ENCODE measurements at places on chromosomes 6 and 20.

- DNase-seq, result no peak
Observed at GRCh38 chr6:24738741-24739140, 19.8 kb upstream of the C6orf62 start.

- DNase-seq, result no peak
Observed at GRCh38 chr6:167555836-167556235, 230.9 kb downstream of the TTLL2 start.

DNA sequence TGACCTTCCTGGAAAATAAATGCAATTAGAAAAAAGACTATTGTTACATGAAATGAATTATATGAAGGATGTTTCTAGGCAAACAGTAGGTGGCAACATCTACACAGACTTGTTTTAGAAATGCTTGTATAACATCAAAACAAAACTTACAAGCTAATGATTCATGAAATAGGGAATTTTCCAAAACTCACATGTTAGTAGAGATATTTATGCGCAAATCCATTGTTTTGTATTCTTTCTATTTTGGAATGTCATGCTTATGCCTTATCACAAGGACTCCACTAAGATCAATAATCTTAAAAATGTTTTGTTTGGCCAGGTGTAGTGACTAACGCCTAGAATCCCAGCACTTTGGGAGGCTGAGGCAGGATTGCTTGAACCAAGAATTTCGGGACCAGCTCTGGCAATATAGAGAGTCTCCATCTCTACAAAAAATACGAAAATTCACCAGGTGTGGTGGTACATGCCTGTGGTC lies 32.3 kb upstream of the LGSN start:
- no peak for DNase-seq

DNA sequence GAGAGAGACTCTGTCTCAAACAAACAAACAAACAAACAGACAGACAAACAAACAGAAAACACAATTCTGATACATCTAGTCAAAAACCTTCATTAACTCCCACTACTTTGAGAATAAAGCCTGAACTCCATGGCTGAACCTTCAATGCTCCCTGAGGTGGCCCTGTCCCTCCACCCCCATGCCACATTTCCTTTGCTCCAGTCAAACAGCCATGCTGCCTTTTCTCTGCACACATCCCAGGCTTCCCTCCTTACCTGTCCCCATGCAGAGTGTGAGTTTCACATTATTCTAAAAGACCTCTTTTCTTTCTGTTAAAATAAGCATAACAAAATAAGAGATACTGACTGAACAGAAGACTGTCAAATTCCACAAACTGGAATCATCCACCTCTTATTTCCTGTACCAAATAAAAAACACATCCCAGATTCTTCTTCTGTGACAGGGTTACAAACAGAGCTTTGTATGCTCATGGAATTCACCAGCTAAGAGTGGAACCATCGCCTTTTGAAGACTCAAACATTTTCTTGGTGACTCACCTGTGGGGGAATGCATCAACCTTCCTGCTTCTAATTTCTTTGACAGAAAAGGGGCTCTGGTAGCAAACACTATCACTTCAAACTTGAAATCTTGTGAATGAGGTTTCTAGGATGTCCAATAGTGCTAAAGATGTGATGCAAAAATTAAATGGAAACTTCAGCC lies 71.0 kb upstream of the SLC22A16 start:
- DNase-seq, result no peak

DNA sequence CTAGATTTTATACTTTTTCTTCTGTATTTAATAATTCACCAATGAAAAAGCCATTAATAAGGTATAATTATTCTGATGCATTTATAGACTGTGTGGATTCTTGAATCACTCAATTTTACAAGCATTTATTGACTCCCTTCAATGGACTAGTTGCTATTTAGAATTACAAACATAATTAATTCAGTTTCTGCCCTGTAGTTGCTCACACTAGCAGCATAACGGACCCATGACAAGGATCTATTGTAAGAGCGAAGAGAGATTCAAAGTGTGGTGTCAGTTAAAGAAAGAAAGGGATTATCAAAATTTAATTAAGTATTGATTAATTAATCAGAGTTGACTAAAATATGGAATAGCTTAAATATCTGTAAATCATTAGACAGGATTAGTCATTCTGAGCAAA lies 602.6 kb upstream of the PTCHD4 start:
- no peak for DNase-seq

DNA sequence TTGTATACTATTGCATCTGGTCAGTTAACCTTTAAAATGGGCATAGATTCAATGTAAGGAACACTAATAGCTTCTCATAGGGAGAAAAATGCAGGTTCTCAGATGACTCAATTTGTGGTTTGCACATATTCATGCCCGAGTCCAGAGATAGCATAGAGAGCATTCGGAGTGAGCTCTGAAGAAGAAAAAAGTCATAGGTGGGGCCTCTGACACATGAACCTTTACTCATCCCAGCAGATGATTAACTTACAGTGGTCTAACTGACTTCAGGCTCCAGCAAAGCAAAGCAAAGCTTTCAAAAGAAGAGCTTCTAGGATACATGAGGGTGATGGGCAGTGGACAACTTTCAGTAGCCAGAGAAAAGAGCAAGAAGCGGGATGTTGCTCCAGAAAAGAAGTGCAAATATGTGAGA lies 55.3 kb upstream of the BTN3A2 start:
- no peak for DNase-seq

DNA sequence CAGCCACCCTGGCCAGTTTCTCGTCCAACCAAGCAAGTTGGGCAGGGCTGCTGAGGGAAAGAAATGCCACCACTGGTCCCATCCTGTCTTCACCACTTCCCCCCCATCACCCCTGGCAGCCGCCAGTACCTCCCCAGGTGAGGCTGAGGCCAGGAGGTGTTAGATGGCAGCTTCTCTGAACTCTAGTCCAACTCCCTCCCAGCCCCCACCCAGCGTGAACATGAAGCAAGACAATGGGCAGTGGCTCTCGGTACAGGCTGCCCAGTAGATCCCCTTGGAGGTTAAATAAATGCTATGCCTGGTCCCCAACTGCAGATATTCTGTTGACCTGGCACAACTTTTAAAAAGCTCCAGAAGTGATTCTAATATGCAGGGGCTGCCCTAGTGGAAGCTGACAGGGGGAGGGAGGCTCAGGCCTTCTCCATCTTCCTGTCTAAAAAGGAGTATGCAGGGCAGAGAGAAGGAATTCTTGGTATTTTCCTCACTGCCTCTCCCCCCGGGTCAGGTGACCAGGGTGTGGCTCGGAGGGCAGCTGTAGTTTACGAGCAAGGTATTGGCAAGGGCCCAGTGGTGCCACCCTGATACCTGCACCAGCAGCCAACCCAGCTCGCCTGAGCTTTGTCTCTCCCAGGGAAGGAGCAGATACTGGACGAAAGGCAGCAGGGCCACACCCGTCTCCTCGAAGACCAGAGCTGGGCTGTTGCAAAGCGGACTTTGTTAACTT lies 25.7 kb downstream of the KCNK5 start:
- DNase-seq, result no peak

DNA sequence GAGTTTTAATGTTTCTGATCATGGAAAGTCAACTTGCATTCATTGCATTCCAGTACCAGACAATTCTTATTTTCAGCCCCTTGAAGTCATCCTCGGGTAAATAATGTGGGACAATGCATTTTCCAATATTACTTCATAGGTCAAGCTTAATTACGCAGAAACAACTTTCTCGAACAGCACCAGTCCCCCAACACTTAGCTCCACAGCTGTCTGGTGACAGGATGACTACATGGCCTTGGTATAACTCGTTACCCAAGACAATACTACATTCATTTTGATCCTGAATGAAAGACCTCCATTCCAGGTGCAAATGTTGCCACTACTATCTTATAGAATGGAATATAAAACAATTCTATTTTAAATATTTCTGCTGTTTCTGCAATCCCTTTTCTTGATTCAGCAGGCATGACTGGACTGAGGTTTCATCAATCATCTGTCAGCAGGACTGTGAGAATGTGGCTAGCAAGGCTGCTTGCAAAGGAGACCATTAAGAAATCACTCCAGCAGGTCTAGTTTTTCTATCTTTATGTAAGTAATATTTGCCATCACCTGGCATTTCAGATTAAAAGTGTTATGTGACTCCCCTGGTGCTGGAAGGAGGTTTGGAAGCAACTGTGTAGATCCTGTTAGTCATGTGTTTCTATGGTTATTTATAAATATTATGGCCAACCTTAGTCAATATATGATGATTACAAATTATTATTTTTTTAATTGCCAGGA lies 147.9 kb downstream of the HAO1 start:
- DNase-seq, result no peak

- no peak for DNase-seq
Observed at GRCh38 chr6:2842139-2842552, 483 bp upstream of the SERPINB1 start.

DNA sequence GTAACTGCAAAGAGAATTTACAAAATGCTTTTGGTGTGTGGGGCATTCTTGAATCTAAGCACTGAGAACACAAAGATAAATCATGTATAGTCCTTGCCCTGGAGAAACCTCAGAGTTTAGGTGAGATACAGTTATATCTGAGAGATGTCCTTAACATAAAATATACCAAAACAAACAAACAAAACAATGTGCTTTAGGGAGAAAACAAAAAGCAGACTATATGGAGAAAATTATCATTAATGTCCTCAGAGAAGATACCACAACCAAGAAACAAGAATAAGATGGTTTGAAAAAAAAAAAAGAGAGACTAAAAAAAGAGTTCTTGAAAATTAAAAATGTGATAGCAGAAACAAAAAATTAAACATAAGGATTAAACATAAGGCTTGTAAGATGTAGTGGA lies 8.0 kb downstream of the KIF13A start:
- DNase-seq, result no peak

GRCh38 chr6:17741507-17741906 lies 34.8 kb upstream of the NUP153 start:
- DNase-seq, result no peak

- DNase-seq, result no peak
Observed at GRCh38 chr20:62724692-62725595, 16.3 kb downstream of the NTSR1 start.

- no peak for DNase-seq
Observed at GRCh38 chr6:21612067-21612745, 18.7 kb downstream of the SOX4 start.

GRCh38 chr6:31896856-31897611 lies 464 bp downstream of the EHMT2 start:
- no peak for DNase-seq

- no peak for DNase-seq
Observed at GRCh38 chr6:122657601-122658000, 47.4 kb downstream of the PKIB start.

DNA sequence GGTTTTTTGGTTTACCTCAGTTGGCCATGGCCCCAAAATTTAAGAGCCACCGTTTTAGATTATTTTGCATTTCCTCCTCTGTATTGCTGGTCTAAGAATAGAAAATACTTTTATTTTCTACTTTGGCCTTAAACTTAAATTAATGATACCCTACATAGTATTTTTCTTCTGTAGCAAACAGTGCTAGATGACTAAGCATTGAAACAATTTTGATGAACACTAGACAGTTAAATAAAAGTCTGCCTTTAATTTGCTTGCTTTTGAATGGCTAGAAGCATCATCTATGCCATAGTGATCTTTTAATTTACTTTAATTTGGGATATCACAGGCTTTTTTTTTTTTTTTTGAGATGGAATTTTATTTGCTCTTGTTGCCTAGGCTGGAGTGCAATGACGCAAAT lies 106.4 kb downstream of the CD109 start:
- DNase-seq, result no peak

GRCh38 chr20:33169176-33169794 lies 1.3 kb downstream of the BPIFA2 start:
- peak; percentile 18 for DNase-seq

GRCh38 chr20:18717062-18717461 lies 96.5 kb upstream of the SCP2D1 start:
- no peak for DNase-seq

- no peak for DNase-seq
Observed at GRCh38 chr6:49787176-49787575, at the start of gene PGK2. Gene PGK2, minus strand, starts transcription at chr6:49787285. Its CDS starts 98 bp downstream, at chr6:49787187.

DNA sequence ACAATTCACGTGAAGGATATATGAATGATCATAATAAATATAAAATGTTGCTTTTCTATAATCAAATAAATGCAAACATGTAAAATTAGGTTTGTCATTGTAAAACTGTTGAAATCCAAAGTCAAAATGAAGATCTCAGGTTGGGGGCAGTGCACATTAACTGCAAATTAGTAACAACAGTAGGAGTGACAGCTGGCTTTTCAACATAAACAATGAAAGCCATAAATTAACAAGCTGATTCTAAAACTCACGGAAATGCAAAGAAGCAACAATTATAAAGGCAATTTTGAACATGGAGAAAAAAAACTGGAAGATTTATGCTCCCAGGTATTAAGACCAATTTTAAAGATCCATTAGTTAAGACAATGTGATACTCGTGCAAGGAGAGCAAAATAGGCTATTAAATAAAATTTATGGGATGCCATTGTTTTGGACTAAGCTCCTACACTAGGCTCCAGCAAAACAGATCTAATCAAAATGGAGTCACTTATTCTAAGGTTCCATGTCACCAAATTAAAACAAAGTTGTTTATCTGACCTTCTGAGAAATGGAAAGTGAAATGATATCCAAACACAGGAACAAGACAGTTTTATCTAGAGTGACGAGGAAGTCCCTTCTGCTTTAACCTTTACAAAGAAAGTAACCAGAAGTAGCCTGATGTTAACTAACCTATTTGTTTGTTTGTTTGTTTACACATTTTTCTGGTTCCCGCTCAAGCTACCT lies 770.8 kb downstream of the EPHA7 start:
- no peak for DNase-seq

GRCh38 chr6:149223120-149223903 lies 94.2 kb upstream of the TAB2 start:
- DNase-seq, result no peak

- DNase-seq, result no peak
Observed at GRCh38 chr20:45358282-45359068, 4.5 kb upstream of the SYS1 start.

GRCh38 chr20:57693670-57694329 lies 16.0 kb downstream of the PMEPA1 start:
- DNase-seq, result no peak
